Smooth muscle cell of the coronary artery (primary cell): ENCODE measurements at places on chromosomes 2 and 18. TPM values are rescaled to one million over a fixed set of nuclear protein-coding genes. Genes with fewer than 3 reads are reported as not detected.

The GBX2 gene
- 0.60 TPM in 1 of 2 replicates, not detected in the other for total RNA-seq

The UPP2 gene
- 0.23 TPM in 1 of 2 replicates, not detected in the other for total RNA-seq

The DCDC2C gene
- total RNA-seq = not detected in 2 replicates

The STARD7 gene
- total RNA-seq = 82.5 and 111 TPM in 2 replicates

The CLEC4F gene
- not detected in 2 replicates for total RNA-seq

The MFSD2B gene
- total RNA-seq = 0.08 and 0.35 TPM in 2 replicates

The IL18RAP gene
- not detected in 2 replicates for total RNA-seq

The CDH7 gene
- not detected in 2 replicates for total RNA-seq

The C2orf81 gene
- 0.59 and 0.98 TPM in 2 replicates for total RNA-seq

The ESCO1 gene
- total RNA-seq = 4.3 and 11.7 TPM in 2 replicates

The BOLL gene
- total RNA-seq = not detected in 2 replicates

The OSBPL1A gene
- total RNA-seq = 22.5 and 39.0 TPM in 2 replicates

The TTC39C gene
- 10.1 and 15.7 TPM in 2 replicates for total RNA-seq

The REG3G gene
- total RNA-seq = not detected in 2 replicates

The OR6B2 gene
- total RNA-seq = not detected in 2 replicates

The MEIS1 gene
- 29.5 and 44.2 TPM in 2 replicates for total RNA-seq

The VWA3B gene
- total RNA-seq = not detected in 2 replicates

The ANKRD23 gene
- 0.53 and 1.4 TPM in 2 replicates for total RNA-seq

The TEKT4 gene
- total RNA-seq = not detected in 2 replicates

The DNAJC5G gene
- total RNA-seq = not detected in 2 replicates

The CCDC68 gene
- 1.1 and 2.2 TPM in 2 replicates for total RNA-seq

The PLGLB1 gene
- 0.38 TPM in 1 of 2 replicates, not detected in the other for total RNA-seq

The CABYR gene
- 2.0 and 3.4 TPM in 2 replicates for total RNA-seq

The UCN gene
- 0.30 TPM in 1 of 2 replicates, not detected in the other for total RNA-seq

The CHRNG gene
- not detected in 2 replicates for total RNA-seq

The GNLY gene
- not detected in 2 replicates for total RNA-seq

The RGPD4 gene
- total RNA-seq = under 0.01 TPM in 1 of 2 replicates, not detected in the other

The CBLN2 gene
- total RNA-seq = 1.1 TPM in 1 of 2 replicates, not detected in the other

The TRPM8 gene
- 0.59 TPM in 1 of 2 replicates, not detected in the other for total RNA-seq

The SNORC gene
- 0.59 and 0.83 TPM in 2 replicates for total RNA-seq

The BBS5 gene
- total RNA-seq = 2.3 and 4.1 TPM in 2 replicates

The CPS1 gene
- total RNA-seq = 11.1 and 28.2 TPM in 2 replicates

The CUL3 gene
- total RNA-seq = 41.0 and 51.8 TPM in 2 replicates

The ASPRV1 gene
- 0.12 and 0.15 TPM in 2 replicates for total RNA-seq

The CD28 gene
- under 0.01 TPM in 1 of 2 replicates, not detected in the other for total RNA-seq

The LCT gene
- total RNA-seq = under 0.01 TPM in 1 of 2 replicates, not detected in the other

The DYTN gene
- total RNA-seq = not detected in 2 replicates

The CABLES1 gene
- total RNA-seq = 11.7 and 13.0 TPM in 2 replicates

The NETO1 gene
- not detected in 2 replicates for total RNA-seq

The AMER3 gene
- total RNA-seq = not detected in 2 replicates

The SCN7A gene
- total RNA-seq = 0.15 TPM in 1 of 2 replicates, not detected in the other

The EPG5 gene
- total RNA-seq = 20.4 and 30.5 TPM in 2 replicates

The LIPG gene
- total RNA-seq = 1.4 and 33.1 TPM in 2 replicates

The ASB18 gene
- total RNA-seq = not detected in 2 replicates

The FSHR gene
- total RNA-seq = not detected in 2 replicates

The SLC9A2 gene
- total RNA-seq = not detected in 2 replicates

The TLX2 gene
- not detected in 2 replicates for total RNA-seq

The COLEC11 gene
- 0.53 and 1.1 TPM in 2 replicates for total RNA-seq

The CIB4 gene
- not detected in 2 replicates for total RNA-seq

The POTEJ gene
- total RNA-seq = not detected in 2 replicates

The RFTN2 gene
- total RNA-seq = 5.0 and 9.0 TPM in 2 replicates

The TRIM43 gene
- not detected in 2 replicates for total RNA-seq

The PLEKHM3 gene
- total RNA-seq = 9.7 and 16.5 TPM in 2 replicates
